ENCODE measurements at places on chromosomes 2 and 18.

DNA sequence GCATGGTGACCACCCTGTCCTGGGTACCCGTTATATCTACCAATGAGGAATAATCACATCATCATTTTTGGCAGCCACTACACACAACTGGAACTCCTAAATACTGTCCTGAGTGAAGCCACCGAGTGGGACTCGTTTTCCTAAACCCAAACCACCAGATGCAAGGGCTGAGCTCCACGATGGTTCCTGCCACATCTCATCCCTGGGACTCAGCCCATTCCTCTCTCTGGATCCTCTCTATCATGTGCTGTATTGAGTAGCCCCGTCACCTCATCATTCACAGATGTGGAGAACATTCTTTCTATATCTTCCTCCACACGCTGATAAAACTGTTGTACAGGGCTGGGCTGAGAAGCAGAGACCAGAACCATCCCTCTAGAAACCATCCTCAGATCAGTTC is 79.4 kb upstream of the SMAD7 start:
- DNase-seq = no peak

DNA sequence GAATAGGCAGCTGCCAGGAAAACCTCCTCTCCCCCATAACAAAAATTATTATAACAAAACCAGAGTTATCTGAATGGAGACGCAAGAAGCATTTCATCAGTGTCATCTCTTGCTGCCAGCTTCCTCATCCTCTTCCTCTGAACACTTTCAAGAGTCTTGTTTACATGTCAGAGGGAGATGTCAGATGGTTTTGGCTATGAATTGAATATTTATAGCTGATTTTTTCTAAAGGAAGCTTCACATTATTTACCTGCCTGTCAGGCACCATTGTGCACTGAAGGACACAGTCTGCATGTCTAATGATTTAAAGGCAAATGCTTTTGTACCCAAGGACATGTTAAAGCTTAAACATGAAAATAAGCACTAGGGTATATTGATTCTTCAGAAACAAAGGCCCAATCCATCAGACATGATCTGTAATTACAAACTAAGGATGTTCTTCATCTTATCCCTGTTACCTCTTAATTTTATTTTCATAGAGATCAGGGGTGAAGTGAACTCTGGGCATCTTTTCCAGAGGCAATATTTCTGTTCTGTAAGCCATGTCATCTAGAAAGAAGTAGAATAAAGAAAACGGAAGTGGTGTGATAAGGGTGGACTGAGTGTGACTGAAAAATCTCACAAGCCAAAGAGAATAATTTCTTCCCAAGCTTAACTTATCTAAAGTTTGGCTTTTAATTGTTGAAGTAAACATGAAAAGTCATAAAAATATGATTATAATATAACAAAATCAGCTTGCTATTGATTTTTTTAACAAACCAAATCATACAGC is 168.7 kb downstream of the ANKRD44 start:
- DNase-seq = no peak

GRCh38 chr18:67216846-67217245 is 299.7 kb downstream of the DSEL start:
- no peak for DNase-seq

DNA sequence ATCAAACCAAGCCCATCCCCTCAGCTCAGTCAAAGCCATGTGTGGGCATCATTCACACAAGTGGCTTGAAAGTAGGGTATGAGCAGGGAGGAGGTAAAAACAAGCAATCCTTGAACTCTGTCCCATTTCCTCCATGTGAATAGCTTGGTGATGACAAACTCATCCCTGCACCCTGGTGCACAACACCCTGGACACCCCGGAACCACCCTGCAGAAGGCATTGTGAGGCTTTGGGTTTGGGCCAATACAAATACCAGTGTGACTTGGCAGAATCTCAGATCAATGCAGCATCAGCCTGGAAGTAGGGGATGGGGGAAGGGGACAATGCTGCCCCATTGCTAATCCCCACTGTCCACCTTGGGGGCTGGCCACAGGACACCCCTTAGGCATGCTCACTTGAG is 28.6 kb downstream of the TGFA start:
- no peak for DNase-seq

DNA sequence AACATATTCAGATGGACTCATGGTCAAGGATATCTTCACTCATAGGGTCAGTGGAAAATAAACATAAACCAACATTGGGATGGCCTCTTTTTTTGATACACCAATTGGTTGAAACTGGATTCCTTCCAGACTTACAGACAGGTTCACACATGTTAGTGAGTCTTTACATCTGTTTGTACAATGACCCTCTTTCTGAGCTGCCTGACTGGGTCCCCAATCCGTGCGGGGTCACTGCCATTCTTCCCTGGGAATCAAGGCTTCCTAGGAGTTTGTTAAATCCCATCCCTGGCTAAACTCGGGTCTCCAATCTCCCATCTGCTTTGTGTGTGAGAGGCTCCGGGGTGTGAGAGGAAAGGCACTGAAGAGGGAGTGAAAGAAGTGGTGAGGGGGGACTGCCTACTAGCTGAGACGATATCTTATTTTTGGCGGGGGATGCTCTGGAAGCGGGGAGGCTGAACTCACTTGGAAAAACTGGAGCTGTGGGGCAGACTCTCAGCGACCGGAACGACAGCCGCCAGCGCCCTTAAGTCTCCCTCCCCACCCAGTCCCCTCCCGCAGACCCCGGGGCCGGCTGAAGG is 487 bp downstream of the STARD6 start:
- no peak for DNase-seq

GRCh38 chr2:215354771-215355695 is 43.2 kb downstream of the ATIC start:
- no peak for DNase-seq

DNA sequence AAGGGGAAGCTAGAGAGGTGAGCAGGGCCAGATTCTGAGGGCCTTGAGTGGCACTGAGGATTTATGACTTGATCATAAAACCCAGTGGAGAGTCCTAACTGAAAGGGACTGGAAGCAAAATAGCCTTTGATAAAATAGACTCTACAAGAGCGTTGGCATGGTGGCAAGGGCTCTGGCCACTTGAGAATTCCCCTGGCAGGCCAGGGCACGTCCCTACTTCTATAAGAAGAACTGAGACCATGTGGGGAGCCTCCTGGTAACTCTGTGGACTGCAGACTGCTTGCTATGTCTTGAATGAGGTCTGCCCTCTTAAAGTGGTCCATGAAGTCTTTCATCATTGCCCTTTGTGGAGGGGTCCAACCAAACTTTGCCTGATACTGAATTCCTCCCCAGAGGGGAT is 324.8 kb downstream of the ALK start:
- no peak for DNase-seq

GRCh38 chr2:116585669-116586327 is 1228.7 kb upstream of the DDX18 start:
- DNase-seq = no peak

GRCh38 chr2:12715258-12716031 is 1.3 kb upstream of the TRIB2 start:
- DNase-seq = no peak

- no peak for DNase-seq
Measured at GRCh38 chr2:15158100-15158499, 403.0 kb downstream of the NBAS start.

- DNase-seq = no peak
Measured at GRCh38 chr2:122681626-122682025, 926.2 kb downstream of the TSN start.

DNA sequence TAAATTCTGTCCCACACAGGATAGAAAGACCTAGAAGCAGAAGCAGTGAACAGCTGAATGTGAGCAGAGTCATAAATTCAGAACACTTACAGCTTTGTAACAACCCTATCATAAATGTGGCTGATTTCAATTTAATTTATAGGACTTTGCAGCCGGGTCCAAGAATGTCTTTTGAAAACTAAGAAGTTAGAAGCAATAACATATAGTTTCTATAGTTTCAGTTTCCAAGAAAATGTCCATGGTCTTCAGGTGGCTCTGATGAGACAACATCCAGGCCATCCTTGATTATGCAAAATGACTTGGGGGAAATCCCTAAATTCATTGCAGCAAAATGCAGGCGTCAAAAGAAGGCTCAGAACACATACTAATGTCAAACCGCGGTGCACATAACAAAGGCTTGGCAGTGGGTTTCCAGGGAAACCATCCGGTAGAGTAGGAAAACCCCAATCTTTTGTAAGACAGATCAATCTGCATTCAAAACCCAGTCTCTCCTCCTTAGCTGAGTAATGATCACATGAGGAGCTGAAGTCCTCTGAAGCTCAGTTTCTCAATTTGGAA is 442.2 kb upstream of the ID2 start:
- no peak for DNase-seq

DNA sequence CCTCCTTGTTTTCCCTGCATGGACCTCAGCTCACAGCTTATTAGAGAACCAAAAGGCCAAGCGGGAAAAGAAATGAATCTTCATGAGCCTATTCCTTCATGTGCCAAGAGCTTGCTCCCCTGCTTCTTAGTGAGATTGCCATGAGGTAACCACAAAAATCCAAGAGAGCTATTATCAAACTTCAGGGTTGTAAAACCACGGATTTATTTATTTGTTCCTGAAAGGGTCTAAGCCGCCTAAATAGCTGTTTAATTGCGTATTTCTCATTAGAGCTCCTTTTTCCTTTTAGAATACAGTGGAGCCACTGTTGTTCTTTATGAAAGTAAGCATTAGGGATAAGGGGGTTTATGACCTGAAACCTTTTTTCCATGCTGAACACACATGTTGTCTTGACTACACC is 58.0 kb downstream of the SRD5A2 start:
- no peak for DNase-seq

GRCh38 chr2:29154610-29155009 is 39.4 kb downstream of the CLIP4 start:
- DNase-seq = no peak

- no peak for DNase-seq
Measured at GRCh38 chr18:61628085-61628484, 264.7 kb downstream of the RNF152 start.

DNA sequence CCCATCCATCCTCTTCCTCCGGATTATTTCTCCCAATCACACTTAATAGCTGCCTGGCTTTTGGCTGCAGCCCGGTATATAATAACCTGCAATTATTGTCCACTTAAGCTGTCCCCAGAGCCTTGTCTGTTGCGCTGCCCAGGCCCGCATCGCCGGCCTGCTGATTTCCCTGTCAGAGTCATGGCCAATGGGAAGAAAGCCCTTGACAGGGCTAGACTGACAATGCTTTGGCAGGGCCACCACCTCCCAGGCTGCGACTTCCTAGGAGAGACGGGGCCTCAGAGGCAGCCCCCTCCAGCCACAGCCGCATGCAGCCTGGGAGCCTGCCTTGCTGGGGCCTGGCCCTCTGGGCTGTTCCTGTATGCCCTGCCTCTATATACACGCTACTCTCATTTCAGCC is 10.0 kb upstream of the CELF4 start:
- no peak for DNase-seq

DNA sequence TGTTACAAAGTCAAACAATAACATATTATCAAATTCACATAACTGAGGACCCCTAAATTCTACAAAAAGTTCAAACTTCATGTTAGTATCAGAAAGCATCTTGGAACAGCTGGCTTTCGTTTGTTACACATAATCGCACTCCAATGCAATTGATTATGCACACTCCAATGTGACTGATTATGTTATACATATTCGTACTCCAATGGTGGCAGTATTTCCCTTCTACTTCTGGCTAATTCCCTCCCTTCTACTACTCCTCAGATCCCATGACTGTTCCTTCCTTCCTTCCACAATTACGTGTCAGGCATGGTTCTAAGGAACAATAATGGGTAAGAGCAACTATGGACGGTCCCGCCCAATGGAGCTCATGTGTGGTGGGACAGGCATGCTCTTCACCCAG is 137.1 kb upstream of the CCDC150 start:
- no peak for DNase-seq

- DNase-seq = no peak
Measured at GRCh38 chr2:226979004-226979403, 143.2 kb downstream of the RHBDD1 start.

- no peak for DNase-seq
Measured at GRCh38 chr2:124704071-124704925, 679.2 kb downstream of the CNTNAP5 start.

GRCh38 chr2:214169736-214170135 is 241.1 kb upstream of the VWC2L start:
- no peak for DNase-seq

DNA sequence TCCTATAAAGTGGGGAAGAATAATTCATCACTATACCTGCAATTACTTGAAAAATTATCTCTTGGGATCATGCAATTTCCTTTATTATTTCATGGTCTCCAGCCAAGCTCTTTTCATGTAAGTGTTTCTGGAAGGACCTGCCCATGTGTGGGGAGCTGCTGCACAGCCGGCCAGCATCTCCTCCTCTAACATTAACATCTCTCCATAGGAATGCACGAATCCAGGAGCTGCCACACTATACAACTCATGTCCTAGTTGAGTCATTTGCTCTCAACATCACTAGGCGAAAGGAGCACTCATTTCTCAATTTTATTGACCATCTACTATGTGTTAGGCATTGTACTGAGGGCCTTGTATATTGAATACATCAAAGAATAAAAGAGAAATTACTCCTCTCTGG is 144.3 kb upstream of the ERBB4 start:
- DNase-seq = no peak

DNA sequence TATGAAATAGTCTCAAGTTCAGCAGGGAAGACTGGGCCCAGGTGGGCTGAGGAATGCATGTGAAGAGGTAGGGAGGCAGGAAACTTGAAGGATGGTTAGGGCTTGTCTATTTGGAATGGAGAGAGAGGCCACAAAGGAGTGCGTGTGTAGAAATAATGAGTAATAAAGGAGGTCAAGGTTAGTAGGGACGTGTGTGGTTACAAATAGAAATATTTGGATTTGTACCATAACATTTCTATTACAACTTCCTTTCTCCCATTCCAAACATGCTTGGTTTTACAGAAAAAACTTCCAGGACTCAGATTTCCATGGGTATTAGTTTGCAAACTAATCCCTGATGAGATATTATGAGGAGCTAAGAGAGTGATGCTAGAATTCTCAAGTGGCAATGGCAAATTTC is 280.6 kb downstream of the NCKAP5 start:
- no peak for DNase-seq

- no peak for DNase-seq
Measured at GRCh38 chr2:48870503-48870902, 115.0 kb upstream of the LHCGR start.

GRCh38 chr2:155708071-155708470 is 624.5 kb downstream of the NR4A2 start:
- no peak for DNase-seq

- no peak for DNase-seq
Measured at GRCh38 chr18:79985172-79985571, 3.2 kb downstream of the TXNL4A start.

DNA sequence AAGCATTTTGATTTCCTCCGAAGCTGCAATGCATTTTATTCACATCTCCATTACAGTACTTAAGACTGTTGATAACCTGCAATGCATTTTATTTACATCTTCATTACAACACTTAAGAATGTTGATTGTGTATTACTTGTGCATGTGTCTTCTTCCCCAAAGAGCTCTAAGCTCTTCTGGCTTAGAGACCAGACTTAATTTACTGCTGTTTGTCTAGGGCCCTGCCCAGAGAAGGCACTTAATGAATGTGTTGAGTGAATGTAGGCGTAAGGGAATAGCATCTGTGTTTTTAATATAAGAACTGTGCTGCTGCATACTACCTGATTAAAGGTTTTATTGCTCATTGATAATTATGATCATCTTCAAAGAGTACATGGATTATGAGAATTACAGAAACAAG is 295.6 kb downstream of the ZNF385B start:
- no peak for DNase-seq

- no peak for DNase-seq
Measured at GRCh38 chr2:25000036-25000435, 28.3 kb upstream of the DNAJC27 start.

All from activated B cell treated with CpG ODN at 0.5 μM for 24 hours (primary cell).